ENCODE measurements at places on chromosomes 7 and 10.

DNA sequence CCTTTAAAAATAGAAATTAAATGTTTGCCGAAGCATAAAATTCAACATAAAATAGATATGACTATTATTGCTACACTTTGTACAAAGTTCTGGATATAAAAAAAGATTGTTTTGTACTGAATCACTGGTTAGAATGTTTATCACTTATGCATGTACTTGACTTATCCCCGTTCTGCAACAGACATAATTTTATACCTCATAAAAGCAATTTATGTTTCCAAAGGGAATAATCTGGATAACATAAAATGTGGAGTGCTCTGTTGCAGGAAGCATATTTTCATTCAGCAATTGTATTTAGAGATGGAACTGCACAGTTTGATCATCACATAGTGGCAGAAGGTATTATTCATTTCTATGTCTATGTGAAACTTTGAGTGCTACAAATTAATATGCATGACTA, 21.5 kb downstream of the SKAP2 start:
- DNase-seq = no peak

GRCh38 chr10:43754569-43755260, 106.0 kb upstream of the ZNF32 start:
- no peak for DNase-seq

DNA sequence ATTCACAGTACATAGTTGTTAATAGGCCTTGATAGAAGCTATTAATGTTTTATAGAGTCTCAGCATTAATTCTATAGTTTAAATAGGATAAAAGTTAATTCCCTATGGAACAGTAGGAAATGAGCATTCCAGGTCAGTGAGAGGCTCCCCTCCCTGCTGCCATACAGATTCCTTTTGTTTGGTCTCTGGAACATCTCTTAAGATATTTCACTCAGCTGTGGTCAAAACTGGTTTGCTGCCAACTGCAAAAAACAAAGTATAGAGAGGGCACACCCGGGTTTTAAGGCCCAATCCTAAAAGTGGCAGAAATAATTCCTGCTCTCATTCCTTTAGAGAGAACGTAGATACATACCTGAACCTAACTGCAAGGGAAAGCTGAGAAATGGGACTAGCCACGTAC, 51.3 kb downstream of the MDFIC start:
- no peak for DNase-seq

- DNase-seq = no peak
These were observed 56.9 kb upstream of the TNKS2 start for GRCh38 chr10:91741356-91741755.

DNA sequence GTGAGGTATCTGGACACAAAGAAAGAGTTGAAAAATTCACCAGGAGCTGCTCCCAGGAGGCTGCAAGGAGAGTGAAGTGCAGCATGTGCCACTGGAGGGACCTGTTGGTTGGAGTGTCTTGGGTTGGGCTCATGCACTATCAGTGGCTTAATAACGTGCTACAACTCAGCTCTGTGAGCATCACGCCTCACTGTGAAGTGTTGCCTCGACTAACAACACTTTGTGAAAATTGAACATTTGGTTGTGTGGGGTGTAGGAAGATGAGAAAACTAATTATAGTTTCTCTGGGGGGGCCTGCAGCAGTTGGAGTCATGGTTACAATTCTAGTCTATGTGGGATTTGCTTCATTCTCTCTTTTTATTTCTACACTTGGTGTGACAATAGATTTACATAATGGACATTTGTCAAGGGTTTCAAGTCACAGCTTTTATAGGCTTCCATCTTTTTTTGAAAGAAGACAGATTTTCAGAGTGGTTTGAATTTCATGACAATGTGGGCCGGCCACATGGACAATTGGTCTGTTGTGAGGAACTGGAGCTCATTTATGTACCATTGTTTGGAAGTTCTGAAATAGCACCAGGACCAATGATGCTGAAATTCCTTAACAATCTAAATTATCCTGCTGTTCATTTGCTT, 121.3 kb downstream of the RAMP3 start:
- no peak for DNase-seq

DNA sequence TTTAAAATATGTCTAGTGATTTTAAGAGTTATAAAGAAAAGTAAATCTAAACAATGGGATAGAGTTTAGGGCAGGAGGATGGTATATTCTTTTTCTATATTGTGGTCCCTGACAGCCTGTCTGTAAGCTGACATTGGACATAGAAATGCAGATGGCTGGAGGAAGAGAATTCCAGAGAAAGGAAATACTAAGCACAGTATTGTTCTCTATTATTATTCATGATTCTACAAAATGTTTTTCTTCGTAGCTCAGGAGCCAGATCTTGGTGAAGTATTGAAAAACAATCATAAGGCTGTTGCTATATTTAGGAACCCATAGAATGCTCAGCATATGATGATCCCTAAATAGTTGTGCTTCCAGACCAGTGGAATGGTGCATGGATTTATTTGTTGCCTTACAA, 117.0 kb upstream of the FAM3C start:
- DNase-seq = no peak

DNA sequence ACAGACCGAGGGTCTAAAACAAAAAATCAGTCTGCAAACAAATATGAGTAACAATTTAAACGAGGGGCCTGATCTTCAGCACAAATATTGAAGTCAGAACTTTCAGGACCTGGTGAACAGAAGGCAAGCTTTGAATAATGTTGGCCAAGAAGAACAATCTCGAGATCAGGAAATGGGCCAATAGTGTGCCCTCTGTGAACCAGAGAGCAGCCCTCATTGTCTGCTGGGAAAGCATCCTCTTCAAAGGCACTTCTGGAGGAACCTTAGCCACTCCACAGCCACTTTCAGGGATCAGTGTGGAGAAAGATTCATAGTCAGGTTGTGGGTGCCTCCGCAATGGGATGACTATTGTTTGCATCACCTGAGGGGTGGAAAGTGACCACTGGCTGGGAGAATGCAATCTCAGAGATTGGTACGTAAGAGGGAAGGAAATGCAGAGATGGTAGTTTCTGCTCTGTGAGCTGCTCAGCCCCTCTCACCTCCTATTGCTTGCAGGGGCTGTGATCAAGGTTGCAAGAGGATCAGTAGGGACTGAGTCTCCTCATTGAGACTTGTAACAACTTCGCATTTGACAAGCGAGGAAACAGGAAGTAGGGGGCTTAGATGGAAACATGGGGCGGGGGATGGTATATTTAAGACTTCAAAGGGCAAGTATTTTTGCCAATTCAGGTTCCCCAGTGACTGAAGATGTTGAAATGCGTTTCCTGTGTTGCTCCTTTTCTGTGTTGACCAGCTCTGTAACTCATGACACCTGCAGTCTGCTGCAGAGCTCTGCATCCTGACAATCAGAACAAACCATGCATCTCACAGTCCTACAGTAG, 28.4 kb upstream of the IFRD1 start:
- no peak for DNase-seq

GRCh38 chr10:129329385-129330055, 137.5 kb upstream of the MGMT start:
- DNase-seq = no peak

GRCh38 chr10:8297959-8298358, 243.5 kb downstream of the GATA3 start:
- no peak for DNase-seq

DNA sequence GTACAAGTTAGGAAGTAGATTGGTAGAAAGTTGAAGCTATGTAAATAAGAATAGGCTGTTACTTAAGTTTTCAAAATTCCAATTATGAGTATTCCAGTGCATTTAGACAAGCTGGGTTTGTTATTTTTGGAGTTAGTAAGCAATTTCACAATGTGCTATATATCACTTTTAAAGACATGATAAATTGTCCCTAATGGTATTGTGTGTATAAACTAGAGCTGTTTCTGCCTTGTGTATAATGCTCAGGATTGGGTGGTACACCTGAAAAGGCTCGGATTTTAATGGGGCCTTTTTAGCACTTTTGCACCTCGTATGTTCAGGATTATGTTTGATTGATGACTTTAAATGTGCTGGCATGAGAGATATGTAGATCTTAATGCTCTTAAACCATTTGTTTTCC, 175.8 kb downstream of the VTI1A start:
- DNase-seq = no peak

GRCh38 chr7:4878336-4879335, 4.9 kb downstream of the RADIL start:
- DNase-seq = no peak

GRCh38 chr7:77570330-77571011, 33.4 kb downstream of the PTPN12 start:
- no peak for DNase-seq

DNA sequence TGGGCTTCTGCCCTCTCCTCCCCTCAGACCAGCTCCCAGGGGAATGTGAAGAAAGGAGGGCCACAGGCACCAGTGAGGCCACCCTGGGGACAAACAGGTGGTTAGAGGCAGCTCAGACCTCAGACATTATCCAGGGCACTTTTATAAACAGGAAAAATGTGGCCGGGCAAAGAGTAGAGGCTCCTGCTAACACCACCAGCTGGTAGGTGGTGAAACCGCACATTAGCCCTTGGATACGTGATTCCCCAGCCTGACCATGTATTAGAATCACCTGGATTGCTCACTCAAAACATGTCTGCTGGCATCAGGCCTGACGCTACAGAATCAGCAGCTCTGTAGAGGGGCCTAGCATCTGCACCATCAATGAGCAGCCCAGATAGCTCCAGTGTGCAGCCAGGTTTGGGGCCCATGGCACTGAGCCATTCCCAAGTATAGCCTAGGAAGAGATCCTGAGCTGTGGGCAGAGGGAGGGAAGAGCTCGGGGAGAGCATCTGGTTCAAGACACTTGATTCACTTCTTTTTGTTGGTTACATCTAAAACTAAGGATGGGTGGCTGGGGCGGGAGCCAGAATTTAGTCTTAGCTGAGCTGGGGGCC, 37.1 kb downstream of the GPR26 start:
- DNase-seq = no peak

DNA sequence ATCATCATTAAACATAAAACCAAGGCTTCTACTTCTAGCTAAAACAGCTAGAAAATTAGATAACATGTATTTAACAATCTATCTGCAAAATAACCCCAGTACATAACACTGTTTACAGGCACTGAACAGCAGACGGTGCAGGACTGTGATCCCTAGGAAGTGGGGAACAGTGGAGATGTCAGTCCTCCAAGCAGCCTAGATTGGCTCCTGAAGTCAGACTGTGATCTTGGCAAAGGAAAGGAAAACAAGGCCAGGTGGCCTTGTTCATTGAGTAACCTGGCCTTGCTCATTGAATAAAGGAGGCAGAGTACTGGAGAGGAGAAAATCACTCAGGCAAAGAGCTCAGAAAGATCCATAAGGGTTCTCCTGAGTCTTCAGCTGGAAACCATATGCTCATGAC, 77.7 kb upstream of the DIP2C start:
- no peak for DNase-seq

- DNase-seq = no peak
These were observed 66.6 kb upstream of the STEAP1B start for GRCh38 chr7:22566592-22566991.

GRCh38 chr7:118305671-118306070, 81.2 kb downstream of the ANKRD7 start:
- no peak for DNase-seq
